ENCODE measurements at places on chromosomes 3 and 15.

- DNase-seq, result no peak
Measured at GRCh38 chr3:99863588-99863987, 45.9 kb downstream of the CMSS1 start.

DNA sequence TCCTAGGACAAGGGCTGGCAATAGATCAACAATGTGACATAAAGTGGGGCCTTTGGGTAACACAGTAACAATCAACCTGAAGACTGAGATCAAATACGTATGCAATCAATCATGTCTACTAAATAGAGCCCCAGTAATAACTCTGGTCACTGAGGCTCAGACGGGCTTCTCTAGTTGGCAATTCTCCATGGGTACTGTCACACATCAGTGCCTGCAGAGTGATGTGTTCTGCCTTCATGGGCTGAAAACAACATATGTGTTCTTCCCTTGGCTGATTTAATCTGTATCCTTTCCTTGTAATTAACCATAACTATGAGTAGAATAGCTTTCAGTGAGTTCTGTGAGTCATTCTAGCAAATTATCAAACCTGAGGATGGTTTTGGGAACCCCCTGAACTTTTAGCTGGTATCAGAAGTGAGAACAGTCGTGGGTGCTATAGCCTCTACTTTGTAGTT lies 113.6 kb downstream of the TMCO5A start:
- DNase-seq, result no peak

DNA sequence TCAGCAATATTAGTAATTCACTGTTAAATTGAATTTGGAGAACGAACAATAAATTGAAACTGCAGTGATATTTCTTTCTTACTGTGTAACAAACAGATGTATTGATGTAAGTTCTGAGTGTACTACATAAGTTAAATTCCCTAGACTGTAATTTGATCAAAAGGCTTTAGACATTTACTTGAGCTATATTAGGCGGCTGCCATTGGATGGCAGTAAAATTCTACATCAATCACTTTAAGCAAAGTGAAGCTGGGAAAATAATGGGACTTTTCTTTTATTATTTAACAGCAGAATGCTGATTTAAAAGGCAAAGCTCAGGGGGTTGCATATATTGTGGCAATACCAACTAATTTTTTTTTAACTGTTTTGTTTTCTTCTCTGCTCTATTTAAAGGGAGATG lies 212.6 kb upstream of the PLSCR5 start:
- DNase-seq, result peak; percentile 25

GRCh38 chr15:90750186-90750585 lies 33.0 kb downstream of the BLM start:
- no peak for DNase-seq

DNA sequence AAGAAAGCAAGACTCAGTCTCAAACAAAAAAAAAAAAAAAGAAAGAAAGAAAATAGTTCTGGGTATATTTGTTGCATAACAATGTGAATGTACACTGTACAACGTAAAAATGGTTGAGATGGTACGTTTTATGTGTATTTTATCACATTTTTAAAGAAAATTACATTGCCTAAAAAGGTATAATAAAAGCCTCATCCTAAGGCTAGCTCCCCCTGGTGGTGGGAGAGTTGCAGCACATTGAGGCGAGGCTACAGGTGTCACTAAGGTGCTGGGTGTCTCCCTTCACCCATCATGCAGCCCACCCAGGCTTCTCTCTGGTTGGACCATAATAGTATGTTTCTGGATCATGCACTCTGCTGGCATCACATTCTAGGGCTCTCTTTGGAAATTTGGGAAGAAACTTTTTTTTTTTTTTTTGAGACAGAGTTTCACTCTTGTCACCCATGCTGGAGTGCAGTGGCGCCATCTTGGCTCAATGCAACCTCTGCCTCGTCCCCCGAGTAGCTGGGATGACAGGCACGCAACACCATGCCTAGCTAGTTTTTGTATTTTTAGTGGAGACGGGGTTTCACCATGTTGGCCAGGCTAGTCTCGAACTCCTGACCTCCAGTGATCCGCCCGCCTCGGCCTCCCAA lies 12.4 kb upstream of the RAB11A start:
- DNase-seq, result peak; percentile 74

- no peak for DNase-seq
Measured at GRCh38 chr15:59237924-59238331, 31.3 kb downstream of the LDHAL6B start.

DNA sequence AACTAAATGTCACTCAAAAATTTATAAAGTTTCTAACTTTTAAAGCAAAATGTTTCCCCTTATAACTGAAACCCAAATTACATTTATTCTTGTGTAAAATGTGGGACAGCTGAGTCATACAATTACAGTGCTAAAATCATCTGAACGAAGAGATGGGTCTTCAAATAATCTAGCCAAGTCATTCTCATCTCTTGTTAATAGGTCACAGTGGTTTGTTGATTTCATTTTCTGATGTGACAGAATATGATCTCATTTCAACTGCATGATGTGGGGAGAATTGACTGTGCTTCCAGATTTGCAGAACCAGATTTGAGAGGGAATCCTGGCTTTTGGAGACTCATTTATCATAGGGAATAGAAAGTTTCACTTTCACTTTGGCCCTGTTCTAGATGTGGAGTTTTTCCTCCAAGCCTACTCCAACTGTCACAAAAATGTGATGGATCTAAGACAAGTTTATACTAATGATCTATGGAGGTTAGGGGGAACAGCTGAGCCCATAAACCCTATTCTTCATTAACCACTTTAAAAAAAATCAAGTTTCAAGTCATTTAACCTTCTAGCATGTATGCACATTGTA lies 685.0 kb downstream of the PDCD6IP start:
- no peak for DNase-seq

DNA sequence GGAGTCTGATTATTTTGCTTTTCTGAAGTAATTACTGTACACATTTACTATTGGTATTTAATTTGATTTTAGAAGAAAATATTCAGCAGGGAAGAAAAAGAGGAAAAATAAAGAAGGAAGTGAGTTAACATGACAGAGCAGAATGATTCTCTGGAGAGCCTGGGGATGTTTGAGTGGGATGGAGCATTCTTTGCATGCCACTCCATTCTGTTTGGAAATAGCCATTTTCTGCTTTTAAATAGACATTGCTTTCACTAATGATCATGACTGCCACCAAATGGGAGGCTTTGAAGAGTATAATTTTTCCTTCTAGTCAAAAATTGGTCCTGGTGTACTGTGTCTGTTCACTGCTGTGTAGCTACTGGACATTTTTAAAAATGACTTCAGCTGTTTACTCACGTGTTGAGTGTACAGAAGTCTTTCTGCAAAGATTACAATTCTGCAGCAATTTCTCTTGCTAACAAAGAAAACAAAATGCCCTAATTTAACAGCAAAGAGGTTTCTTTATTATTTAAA lies 196.1 kb downstream of the RYR3 start:
- no peak for DNase-seq

DNA sequence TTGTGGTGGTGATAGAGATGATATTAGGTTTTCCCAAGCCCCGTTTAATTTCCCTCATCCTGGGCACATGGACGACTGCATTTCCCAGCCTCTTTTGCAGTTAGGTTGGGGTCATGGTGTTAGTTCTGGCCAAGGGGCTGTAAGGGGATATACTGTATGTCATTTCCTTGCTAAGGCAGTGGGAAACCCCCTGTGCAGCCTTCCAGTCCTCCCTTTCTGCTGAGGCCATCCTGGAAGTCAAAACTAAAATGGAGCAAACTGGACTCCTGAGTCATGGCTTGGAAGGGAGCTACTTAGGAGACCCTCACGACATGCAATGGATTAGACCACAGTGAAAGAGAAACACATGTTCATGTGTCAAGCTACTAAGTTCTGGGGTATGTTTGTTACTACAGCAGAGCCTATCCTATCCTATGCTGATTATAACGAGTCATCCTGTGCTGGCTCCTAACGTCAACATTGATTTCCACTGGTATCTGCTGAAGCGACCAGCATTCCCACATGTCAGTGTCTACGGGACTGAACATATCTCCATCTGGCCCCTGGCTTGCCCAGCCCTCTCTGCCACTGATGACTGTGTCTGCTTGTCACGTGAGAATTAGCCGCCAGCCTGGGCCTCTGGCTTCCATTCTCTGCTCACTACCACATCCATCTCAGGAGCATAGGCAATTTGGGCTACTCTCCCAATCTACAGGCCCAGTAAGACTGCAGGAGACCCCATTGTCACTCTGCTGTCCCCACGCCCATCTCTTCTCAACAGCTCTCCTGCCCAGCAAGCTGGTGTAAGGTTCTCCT lies 85.6 kb upstream of the MEF2A start:
- DNase-seq, result no peak

- DNase-seq, result peak; percentile 12
Measured at GRCh38 chr15:58628206-58628947, 121.1 kb downstream of the ADAM10 start.

GRCh38 chr3:107401301-107401700 lies 24.1 kb downstream of the CCDC54 start:
- DNase-seq, result no peak

GRCh38 chr3:72222410-72222809 lies 437.5 kb upstream of the PROK2 start:
- DNase-seq, result no peak

DNA sequence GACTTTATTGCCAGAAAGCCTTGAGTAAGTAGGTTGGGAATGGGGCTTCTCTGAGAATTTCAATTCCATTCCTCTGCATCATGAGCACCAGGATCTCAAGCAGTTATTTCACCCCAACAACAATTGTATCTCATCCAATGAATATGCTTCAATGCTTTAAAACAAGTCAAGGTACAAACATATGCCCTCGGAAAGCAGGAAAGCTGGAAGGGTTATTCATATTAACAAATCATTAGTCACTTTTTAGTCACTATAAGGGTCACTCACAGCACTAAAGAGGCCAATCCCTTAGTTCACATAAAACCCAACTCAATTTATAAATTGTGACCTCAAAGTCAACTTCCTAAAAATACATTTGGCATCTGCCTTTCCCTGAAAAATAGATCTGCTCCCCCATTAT lies 16.2 kb downstream of the MB21D2 start:
- no peak for DNase-seq

- no peak for DNase-seq
Measured at GRCh38 chr15:39438260-39438659, 142.6 kb upstream of the THBS1 start.

GRCh38 chr3:98512576-98512975 lies 10.1 kb downstream of the CLDND1 start:
- DNase-seq, result no peak

GRCh38 chr3:138948371-138949001 lies 1.5 kb downstream of the FOXL2NB start:
- DNase-seq, result no peak

DNA sequence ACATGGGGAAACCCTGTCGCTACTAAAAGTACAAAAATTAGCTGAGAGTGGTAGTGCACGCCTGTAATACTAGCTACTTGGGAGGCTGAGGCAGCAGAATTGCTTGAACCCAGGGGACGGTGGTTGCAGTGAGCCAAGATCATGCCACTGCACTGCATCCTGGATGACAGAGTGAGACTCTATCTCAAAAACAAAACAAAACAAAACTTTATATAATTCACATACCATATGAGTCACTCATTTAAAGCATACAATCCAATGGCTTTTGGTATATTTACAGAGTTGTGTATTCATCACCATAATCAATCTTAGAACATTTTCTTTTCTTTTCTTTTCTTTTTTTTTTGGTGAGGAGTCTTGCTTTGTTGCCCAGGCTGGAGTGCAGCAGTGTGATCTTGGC lies 8.7 kb downstream of the PXK start:
- no peak for DNase-seq

- DNase-seq, result no peak
Measured at GRCh38 chr3:54279005-54279583, 156.7 kb downstream of the CACNA2D3 start.

DNA sequence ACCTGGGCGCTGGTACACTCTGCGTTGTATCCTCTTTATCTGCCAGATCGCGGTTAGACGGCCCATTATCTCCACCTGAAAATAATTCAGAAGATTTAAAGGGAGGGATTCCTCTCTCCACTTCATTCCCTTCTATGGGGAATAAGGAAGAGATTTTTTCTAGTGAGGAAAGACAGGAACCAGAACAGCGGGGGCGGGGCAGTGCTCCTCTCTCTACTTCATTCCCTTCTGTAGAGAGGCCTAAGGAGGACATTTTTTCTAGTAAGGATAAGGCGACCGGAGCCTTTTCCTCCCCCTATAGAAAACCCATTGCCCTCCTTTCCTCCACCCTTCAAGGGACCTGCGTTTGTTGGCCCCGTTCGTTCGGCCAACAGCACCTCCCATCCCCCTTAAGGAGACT lies 8.3 kb upstream of the LIPH start:
- no peak for DNase-seq

DNA sequence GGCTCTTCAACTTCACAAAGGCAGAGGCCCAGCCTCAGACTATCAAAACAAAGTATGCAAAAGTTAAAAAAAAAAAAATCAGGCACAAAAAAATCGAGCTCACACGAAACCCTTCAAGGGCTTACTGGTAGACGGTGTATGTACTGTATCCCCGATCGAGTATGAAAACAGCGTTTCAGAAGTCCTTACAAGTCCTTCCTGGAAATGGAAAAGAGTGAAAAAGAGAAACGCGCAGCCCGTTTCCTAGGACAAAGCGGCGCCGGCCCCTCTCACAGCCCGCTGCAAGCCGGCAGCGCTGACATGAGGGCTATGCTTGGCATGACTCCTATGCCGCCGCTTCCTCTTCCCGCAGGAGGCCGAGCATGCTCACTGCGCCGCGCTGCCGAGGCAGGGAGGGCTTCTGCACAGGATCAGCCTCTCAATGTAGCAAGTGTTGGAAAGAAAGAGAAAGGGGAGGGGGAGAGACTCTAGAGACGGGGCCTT lies at the start of gene VGLL4:
Gene VGLL4 (minus strand): TSS at position 311 of the 483 bp plus-strand sequence. CDS start 397 bp downstream, outside the sequence.
- peak; percentile 87 for DNase-seq

GRCh38 chr15:80643431-80643951 lies 51.6 kb upstream of the ABHD17C start:
- no peak for DNase-seq

DNA sequence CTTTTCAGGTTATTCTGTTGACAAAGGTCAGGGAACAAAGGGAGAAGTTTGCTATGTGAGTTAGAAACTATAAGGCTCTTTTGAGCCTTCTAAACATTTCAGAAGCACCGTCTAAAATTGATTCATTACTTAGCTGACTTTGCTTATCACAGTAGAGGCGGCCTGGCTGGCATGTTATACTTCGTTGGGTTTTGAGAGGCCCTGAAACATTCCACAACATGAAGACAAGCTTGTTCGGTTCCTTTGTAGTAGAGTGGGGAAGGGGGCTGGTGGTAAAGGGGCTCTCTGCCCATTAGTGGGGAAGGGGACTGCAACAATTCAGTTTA lies 23.6 kb downstream of the ZBTB38 start:
- no peak for DNase-seq

DNA sequence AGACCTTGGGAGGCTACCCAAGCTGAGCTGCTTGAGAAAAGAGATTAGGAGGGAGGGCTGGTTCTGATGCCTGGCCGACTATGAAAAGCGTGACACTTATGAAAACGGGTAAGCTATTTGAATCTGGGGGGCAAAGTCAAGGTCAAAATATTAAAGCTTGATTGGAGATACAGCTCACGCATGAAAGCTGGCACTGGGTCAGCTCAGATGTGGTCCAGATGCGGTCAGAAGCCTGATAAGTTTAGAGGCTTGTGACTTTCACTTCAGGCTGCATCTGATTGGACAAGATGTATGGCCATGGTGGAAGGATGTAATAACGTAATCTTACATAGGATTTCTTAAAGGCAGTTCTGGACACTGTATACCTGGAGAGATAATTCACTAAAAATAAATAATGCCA lies 690.3 kb downstream of the NTRK3 start:
- no peak for DNase-seq
